Stimulated activated CD4-positive, alpha-beta T cell treated with anti-CD3 and anti-CD28 coated beads, TNF-alpha, amount 100 ng/mL, for 4 hours (primary cell): ENCODE measurements at places on chromosomes 3 and 15.

DNA sequence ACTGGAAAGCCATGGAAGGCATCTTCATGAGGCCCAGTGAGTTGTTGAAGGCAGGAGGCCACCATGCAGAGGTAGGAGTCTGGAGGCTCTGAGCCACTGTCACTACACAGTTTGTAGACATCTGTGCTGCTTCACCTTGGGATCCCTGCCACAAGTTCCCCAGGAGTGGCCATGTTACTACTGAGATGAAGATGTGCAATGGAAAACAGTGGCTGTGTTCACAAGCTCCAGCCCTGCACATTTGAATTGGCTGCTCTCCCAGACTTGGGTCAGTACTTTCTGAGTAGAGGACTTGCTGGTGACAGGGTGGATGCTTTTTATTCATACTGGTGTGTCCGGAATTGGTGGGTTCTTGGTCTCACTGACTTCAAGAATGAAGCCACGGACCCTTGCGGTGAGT lies 86.9 kb upstream of the C15orf39 start:
- DNase-seq: no peak

DNA sequence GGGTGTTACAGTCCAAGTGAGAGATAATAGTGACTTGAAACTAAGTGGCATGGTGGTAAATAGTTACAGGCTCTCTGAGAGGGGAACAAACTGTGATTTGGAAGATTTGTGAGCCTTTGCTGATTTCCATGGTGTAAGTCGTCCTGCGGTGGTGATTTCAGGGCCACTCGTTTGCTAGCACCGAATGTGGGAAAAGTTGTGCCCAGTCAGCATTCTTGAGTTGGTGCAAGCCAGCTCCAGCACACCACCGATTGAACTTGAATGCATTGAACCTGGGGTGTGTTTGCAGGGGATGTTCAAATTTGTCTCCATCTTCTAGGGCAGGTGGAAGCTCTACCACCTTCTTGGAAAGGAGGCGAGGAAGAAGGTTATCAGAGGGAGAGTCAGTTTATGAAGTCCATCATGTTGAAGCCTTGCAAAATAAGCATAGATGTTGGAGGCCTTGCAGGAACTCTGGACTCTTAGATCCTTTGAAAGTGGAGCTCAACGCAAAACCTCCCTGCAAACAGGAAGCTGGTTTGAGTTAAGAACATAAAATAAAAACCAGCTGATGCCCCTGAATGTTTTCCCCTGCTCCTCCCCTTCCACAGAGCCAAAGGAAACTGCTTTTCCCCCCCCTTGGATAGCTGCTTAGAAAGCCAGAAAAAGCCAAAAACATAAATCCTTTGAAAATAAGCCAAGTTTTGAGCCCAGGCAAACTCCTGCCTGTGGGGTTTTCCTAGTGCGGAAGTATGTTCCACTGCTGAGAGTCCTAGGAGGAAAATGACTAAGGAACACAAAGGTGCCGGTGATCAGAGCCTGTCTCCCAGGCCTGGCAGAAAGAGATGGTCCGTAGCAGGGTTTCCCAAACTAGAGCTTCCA lies 21.9 kb downstream of the MAPKBP1 start:
- DNase-seq: no peak

- no peak for DNase-seq
Observed at GRCh38 chr3:194468086-194468485, 18.7 kb downstream of the ATP13A3 start.

GRCh38 chr3:13240928-13241618 lies 167.8 kb upstream of the IQSEC1 start:
- no peak for DNase-seq

- no peak for DNase-seq
Observed at GRCh38 chr3:129897026-129897425, 3.5 kb upstream of the TMCC1 start.

GRCh38 chr3:105542282-105543019 lies 175.7 kb downstream of the ALCAM start:
- no peak for DNase-seq

GRCh38 chr3:8497582-8497981 lies 4.0 kb upstream of the LMCD1 start:
- DNase-seq: no peak

- DNase-seq: no peak
Observed at GRCh38 chr3:64251019-64251418, 25.8 kb upstream of the PRICKLE2 start.
